ENCODE measurements at places on chromosomes 6 and 20. TPM values are rescaled to one million over a fixed set of nuclear protein-coding genes. Genes with fewer than 3 reads are reported as not detected.

DNA sequence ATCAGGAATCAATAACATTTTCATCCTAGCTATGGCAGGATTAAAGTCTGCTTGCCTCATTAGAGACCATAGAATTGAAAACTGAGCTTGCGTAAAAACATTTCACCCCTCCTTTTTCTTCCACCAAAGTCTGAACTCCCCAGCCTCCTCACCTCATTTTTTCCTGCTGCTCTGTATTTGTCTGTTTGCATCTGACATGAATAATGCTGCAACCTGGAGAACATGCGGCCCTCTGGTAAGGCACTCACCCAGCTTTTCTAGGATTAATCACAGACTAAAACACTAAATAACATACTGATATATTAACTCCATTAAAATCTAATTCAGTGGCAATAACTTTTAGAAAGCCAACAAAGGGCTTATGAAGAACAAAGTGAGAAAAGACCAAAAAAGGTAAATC lies 677.7 kb upstream of the NRSN1 start:
- H3K4me3 ChIP-seq: no peak overlapping the region
- H3K36me3 ChIP-seq: no peaks in the 10 kb centered on the region
- H3K27ac ChIP-seq: no peak overlapping the region

DNA sequence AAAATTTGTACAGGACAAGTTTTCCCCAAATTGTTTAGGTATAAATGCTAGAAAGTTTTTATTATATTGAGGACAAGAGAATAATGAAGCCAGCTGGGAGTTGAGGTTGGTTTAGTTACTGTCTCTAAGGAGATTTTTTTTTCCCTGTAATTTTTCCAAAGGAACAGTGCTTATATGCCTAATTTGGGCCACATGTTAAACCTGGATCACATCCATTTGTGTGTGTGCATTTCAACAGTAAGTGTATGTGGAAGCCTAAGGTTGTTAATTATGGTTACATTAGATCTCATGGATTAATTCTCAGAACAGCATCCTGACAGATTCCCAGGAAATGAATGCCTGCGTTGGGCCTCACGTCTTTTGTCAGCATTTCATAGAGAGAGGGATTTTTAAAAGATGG lies 4.5 kb downstream of the IGF2R start:
- peaks cover 3% of the 10 kb centered on the region for H3K36me3 ChIP-seq
- DNase-seq: no peak
- no peaks in the 10 kb centered on the region for H3K27me3 ChIP-seq
- H3K4me3 ChIP-seq: peak overlapping the region; percentile 58
- H3K27ac ChIP-seq: peak overlapping the region; percentile 72
- H3K4me1 ChIP-seq: peaks cover 69% of the 10 kb centered on the region

The WASF1 gene
- total RNA-seq: 0.72 TPM

The ZNF391 gene
- total RNA-seq: 4.2 TPM

The PPP1R18 gene
- total RNA-seq: 245 TPM
